Stimulated activated CD4-positive, alpha-beta T cell treated with anti-CD3 and anti-CD28 coated beads, TNF-alpha, amount 100 ng/mL, for 48 hours (primary cell): ENCODE measurements at places on chromosomes 7 and 10.

DNA sequence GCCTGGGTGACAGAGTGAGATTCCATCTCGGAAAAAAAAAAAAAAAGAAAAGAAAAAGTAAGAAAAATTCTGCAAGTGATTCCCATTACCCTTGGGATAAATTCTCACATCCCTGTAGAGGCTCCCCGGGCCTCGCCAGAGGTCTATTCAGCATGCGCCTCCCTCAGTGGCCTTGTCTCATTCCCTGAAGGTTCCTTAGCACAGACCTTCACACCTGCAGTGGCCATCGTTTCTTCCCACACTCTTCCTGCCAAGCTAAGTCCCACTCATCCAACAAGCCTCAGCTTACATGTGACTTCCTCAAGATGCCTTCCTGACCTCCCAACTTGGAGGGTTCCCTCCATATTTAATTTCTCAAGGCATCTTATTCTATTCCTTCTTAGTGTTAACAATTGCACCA is 20.9 kb upstream of the BAG3 start:
- no peak for DNase-seq

DNA sequence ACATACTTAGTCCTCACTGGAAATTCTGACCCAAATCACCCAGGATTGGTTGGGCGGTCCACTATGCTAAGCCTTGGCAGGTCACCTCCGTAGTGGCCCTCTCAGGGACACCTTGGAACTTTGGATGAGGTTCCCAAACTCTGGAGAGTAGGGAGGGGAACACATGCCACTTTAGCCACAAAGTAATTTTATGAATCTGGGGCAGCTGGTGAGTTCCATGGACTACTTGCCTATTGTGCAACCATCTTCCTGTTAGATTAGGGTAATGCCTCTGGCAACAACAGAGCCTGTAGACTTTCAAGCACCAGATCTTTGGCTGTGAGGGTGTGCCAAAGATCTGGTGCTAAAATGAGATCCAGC is 77.7 kb downstream of the ITGB8 start:
- DNase-seq: no peak

DNA sequence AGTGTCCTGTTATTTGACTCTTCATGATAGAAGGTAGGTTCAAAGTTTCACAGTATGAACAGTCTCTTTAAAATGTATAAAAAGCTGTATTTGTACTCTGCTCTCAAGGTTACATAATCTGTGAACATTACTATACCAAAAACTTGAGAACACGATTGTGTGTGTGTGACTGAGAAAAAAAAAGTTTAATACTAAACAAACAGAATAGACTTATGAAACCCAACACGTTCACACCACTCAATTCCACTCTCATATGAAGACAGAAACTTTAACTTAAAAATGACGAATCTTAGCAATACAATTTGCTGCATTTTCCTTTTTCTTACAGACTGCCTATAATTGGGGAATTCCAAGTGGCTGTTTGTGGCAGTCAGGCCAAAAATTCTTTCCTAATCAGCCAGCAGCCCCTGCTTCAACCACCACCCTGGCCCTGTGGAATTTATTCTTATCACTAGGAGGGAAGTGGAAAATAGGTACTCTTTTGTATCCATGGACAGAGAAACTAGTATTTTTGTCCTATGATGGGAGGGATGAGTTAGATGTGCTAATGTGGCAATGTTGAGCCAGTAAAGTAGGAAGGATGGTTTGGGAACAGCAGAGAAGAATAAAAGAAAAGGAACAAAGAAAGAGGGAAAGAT is 42.8 kb downstream of the MINDY3 start:
- DNase-seq: no peak

DNA sequence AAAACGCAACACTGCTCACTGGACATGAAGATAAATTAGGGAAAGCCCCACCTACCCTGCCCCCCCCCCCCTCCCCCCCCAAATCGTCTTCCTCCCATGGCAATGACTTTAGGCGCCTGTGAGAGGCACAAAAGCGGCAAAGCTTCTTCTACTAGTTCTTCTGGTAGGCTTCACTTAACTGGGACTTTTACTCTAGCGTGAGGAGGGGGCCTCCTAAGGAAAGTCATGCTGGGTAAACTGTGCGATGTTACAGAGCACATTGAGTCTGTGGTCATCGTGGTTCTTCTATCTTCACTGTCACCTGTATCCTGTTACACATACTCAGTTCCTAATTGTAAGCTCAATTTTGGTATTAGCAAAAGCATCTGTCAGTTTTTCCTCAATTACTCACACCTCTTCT is 25.1 kb downstream of the HSPB1 start:
- DNase-seq: no peak

- no peak for DNase-seq
These were observed 10.1 kb downstream of the NUDT1 start for GRCh38 chr7:2251841-2252771.

GRCh38 chr10:76453332-76453731 is 1021.9 kb downstream of the LRMDA start:
- DNase-seq: no peak

- DNase-seq: no peak
These were observed 207.8 kb downstream of the DIP2C start for GRCh38 chr10:481628-482027.

GRCh38 chr10:79229830-79230327 is 117.4 kb upstream of the PPIF start:
- no peak for DNase-seq

DNA sequence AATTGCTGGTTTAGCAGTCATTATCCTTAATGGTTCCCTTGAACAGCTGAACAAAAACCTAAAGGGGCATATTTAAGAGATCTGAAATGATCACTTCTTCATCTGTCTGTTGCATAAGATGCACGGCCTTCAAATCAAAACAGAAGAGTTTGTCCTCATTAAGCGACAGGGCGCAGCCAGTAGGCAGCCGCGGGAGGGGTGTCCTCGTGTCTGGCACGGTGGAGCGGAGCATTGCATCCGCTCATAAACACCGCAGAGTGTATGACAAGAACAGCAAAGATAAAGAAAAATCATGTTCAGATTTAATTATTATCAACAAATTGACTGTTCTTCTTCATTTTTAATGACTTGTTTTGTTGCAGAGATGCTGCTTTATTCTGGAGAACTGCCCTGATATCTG is 255.6 kb upstream of the ADARB2 start:
- no peak for DNase-seq

DNA sequence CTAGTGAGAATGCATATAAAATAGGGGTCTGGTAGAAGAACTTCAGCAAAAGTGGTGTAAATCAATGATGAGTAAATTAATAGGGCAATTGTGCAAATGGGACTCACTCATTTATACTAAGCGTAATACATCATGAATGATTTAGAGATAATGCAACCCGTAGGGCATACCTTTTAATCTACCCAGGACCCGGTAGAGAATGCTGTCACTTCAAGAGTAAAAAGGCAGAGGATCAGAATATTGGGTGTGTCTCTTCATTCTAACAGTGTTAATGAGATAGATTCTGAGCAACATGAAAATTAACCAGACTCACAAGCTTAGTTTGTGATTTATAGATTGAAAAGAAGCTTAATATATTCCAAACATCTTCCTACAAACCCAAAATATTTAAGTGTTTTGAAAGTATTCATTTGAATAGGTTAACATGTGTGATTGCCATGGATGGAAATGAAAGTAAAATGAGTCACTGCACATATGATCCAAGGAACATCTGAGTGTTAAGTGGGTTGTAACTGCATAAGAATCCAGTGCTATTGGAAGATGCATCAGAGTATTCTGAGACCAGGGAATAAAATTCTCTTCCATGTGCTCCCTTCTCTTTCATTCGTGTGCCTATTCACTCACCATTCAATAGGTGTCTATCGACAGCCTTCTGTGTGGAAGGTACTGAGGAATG is 690.6 kb downstream of the AUTS2 start:
- DNase-seq: no peak

DNA sequence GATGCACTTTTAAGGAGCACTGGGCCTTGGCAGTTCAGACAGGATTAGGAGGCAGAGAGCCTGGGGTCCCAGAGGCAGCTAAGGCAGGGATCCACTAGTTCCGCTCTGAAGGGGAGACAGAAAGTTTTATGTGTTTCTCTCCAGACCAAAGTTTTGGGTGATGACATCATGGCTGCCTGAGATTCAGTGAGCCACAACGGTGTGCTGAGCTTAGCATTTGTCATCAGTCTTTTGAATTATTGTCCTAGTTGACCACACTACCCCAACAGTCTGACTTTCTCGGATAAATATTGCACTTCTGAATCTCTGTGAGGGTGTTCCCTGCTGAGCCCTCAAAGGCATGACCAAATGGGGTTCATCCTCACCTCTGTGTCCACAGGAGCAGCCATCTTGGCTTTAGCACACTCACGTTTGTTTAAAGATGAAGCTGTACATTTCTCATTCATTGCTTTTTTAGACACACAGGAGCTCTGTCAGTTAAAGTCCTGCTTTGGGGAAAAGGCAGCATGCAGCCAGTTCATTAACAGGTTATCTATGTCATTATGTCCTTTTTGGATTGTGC is 297.7 kb upstream of the LRGUK start:
- no peak for DNase-seq

GRCh38 chr7:146285418-146285817 is 168.8 kb downstream of the CNTNAP2 start:
- DNase-seq: no peak

- DNase-seq: no peak
These were observed 124.5 kb downstream of the TRRAP start for GRCh38 chr7:99002827-99003212.

- no peak for DNase-seq
These were observed 114.4 kb upstream of the GLI3 start for GRCh38 chr7:42351316-42351935.

GRCh38 chr7:17155529-17155928 is 142.9 kb upstream of the AHR start:
- no peak for DNase-seq

DNA sequence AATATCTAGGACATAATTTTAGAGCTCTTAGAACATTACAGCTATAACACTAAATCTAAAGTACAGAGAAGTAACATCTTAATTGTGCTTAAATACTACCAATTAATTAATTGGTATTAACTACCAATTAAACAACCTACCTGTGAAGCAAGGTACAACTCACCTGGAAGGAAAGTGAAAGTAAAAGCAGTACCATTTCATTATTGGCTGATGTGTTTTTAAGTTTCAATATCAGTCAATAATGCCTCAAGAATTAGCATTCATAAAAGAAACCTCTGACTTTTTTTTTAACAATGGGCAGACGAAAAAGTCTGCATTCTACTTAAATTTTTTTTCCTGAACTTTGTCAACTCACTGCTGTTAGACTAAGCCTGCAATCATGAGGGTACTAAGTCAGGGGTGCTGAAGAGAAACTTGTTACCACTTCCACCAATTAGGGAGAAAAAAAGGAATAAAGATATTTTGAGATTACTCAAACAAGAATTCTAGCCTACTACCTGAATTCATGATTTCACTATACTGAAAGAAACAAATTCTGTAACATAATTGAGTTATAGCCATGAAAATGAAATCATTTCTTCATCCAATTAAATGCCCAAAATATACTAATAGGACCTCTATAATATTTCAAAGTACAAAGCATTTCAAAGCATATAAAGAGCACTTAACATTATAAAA is 19.9 kb downstream of the UPF2 start:
- no peak for DNase-seq

- DNase-seq: no peak
These were observed 429.9 kb upstream of the KLF6 start for GRCh38 chr10:4214908-4215307.

GRCh38 chr7:73909996-73910395 is 49.0 kb downstream of the TMEM270 start:
- DNase-seq: no peak
